ENCODE measurements at places on chromosomes 2 and 18.

DNA sequence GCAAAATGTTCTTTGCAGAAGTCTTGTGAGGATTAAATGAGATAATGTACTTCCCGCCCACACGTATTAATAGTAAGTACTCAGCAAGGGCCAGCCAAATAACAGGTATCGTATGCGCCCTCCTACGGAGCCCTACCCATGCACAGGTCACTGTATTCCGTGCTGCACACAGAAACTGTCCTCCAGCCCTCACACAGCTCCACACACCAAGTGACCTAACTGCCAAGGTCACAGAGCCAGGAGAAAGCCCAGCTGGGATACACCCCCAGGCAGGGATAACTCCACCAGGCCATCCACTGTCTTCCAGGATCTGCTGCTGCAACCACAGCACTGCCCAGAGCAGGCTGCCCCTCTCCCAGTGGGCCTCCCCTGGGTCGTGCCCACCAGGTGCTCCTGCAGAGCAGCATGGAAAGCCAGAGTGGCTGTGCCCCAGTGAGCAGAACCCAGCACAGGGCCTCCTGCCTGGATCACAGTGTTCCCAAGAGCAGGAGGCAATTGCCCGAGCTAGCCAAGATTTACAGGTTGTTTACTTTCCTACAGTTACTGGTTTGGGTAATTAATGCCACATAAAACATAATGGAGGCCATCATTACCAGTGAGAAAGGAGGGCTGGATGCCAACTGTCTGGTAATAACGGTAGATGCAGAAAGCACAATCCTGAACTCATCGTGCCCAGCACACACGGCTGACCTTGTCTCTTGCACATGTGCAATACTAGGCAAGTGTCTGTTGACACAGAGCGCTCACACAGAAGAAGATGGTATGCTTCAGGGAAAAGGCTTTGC, 24.4 kb downstream of the TFCP2L1 start:
- DNase-seq, result no peak

DNA sequence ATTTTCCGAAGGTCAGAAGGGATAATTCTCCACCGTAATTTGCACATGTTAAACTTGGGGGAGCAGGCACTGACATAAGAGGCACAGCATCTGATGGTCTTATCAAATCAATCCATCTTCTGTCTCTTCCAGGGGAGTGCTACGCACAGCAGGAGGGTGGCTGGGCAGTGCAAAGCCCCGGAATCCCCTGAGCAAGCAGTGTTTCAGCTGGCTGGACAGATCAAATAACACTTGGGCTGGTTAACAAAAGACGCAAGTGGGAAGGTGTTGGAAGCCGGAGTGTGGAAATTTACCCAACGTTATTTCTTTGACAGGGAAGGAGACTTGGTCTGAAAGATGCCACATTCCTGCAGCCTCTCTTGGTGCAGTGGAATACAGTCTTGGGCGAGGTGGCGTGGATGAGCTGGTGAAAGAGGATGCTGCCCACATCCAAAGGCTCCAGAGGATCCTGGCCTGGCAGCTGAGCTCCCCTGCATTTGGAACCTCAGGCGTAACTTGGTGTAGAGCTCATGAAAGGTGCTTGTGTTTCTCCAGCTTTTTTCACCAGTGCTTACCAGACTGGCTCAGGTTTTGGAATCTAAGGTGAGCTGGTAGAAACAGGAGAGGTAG, 103.0 kb downstream of the MAPK4 start:
- DNase-seq, result peak; percentile 26

- no peak for DNase-seq
These were observed 270.8 kb upstream of the DCC start for GRCh38 chr18:52069201-52069600.

- no peak for DNase-seq
These were observed 21.5 kb downstream of the MEIS1 start for GRCh38 chr2:66456183-66457041.

GRCh38 chr2:199784512-199784911, 66.5 kb downstream of the FTCDNL1 start:
- DNase-seq, result no peak

- no peak for DNase-seq
These were observed 8.3 kb downstream of the GYPC start for GRCh38 chr2:126664234-126664633.

- DNase-seq, result no peak
These were observed 3.6 kb downstream of the ECEL1 start for GRCh38 chr2:232483923-232484627.

DNA sequence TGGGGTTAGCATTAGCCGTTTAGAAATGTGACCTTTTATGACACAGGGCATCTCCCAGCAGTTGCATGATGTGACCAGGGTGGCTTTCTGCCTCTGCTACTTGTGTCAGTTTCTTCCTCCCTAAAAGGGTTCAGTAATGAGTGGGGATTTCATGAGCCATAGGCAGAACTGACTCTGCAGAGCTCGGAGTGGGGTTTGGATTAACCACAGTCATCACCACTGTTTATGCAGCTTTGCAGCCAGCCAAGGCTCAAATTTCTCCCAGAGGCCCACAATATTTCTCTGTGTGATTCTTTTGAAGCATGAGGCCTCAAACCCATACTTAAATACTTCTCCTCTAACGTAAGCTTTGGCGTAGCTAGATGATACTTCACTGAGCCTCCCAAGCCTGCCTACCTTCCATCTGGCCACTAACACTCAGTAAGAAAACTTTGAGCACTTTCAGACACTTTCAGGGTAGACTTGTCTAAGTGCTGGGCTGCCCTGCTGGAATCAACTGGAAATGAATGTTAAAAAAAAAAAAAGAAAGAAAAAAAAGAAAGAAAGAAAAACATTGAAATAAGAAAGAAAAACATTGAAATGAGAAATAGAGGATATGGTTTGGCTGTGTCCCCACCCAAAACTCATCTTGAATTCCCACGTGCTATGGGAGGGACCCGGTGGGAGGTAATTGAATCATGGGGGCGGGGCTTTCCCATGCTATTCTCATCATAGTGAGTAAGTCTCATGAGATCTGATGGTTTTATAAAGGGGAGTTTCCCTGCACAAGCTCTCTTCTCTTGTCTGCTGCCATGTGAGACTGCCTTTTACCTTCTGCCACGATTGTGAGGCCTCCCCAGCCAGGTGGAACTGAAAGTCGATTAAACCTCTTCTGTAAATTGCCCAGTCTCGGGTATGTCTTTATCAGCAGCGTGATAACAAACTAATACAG, 11.5 kb upstream of the LAPTM4A start:
- DNase-seq, result peak; percentile 95

DNA sequence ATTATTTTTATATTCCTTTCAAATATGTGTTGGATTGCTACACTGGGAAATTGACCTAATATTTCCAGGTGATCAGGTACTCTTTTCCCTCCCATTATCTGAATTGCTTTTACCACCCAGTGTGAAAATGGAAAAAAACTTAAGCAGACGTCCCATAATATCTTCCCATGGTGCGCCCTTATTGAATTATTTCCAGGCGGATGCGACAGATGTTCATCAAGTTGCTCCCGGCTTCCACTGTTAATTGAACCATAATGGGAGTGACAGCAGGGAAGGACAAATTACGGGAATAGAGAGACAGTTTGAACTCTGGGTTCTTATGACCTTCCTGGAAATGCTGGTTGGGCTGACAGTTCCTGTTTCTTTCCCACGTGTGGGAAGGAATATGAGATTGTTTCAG, 93.3 kb downstream of the THSD7B start:
- DNase-seq, result no peak

DNA sequence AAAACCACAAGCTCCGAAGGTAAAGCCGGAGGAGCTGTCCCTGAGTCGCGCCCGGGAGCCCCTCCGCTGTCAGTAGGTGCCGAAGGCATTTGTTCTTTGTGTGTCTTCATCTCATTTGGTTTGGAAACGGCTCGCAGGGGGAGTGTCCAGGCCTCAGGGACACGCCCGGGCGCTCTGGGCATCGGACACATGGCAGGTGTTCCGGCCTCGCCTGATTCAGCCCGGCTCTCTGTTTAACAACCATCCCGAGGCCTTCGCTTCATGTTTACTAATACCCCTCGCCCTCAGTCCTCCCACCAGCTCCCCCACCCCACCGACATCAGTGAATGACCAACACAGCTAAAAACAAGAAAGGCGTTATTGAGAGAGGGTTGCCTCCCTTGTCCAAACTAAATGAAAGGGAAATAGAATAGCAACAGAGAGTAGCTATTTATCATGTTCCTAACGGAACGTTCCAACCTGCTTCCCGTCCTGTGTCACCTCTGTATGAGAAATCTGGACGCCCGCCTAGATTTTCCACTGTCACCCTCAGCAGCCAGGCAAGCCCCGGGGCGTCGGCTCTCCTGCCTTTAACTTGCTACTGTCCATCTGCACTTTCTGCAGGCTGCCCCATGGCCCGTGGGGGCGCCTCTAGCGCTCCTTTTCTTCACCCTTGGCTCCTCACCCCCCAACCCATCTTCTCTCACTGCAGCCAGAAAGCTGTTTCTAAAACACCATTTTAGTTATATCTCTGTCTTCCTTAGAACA, 73.9 kb downstream of the MYCN start:
- DNase-seq, result peak; percentile 37

DNA sequence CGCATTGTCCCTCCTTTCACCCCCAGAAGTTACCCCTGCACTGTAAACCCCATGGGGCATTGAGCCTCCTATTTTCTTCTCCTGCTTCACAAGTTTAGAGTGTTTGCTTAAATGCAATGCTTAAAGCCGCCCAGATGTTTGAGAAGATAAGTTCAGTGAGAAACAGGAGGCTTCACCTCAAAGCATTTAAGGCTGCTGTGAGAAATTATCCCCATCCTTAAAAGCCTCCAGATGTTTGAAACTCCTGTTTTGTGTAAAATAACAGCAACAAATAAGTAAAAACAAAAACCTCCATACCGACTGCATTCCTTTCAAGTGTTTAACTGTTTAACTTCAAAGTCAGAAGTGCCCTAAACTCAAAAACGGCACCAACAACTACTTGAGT, 81.8 kb downstream of the RTP5 start:
- DNase-seq, result peak; percentile 64

GRCh38 chr2:16638946-16639345, 26.7 kb downstream of the CYRIA start:
- peak; percentile 56 for DNase-seq

DNA sequence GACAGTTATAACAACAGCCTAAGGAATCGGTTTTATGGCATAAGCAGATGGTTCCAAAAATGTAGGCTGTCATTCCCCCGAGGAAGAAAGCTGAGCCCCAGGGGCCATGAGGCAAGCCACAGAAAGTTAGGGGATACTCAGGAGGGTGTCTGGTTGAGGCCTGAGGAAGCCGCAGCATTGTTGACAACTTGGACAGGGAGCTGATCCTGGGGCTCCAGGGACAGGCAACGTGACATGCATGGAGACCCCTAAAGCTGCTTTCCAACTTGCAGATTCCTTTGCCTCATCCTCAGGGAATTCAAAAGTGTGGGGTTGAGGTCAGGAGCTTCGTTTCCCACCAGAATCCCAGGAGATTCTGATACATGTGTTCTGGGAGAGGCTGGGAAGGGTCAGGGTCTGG, 20.9 kb downstream of the CELF4 start:
- no peak for DNase-seq

DNA sequence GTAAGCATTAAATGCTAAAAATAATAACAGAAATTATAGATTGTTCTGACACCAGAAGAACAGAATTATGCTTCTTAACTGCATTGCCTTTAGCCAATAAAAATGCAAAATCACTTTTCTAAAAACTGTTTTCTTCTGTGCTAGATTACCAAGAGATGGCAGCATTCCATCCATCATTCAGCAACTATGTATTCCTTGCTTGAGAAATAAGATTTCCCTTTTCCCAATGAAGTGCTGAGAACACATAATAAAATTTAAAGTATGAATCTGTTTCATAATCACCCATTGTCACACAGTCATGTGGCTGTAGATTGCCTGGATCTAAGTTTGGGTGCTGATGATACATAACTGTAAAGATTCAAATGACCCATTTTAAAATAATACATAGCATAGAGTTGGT, 504.2 kb downstream of the TDRD15 start:
- peak; percentile 14 for DNase-seq

- DNase-seq, result no peak
These were observed 50.1 kb downstream of the CDH19 start for GRCh38 chr18:66553824-66554223.

GRCh38 chr2:112996635-112997034, 8.6 kb upstream of the IL36A start:
- DNase-seq, result no peak

DNA sequence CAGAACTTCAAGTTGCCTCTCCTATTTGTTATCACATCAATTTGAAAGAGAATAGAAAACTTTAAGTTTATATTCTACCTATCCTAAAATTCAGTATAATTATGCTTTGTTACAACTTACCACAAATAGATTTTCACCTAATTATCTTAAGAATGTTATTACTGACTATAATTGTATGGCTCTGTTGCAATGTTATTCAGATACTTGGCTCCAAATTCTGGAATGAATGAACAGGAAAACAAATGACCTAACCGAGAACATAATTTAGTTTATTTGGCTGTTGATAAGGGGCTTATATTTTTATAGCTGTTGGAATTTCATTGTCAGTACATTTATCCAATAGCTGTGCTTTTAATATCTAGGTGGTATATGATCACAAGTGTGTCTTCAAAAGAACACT, 173.2 kb upstream of the GULP1 start:
- DNase-seq, result no peak

- peak; percentile 22 for DNase-seq
These were observed 31.4 kb upstream of the ZNG1B start for GRCh38 chr2:113406114-113406513.

DNA sequence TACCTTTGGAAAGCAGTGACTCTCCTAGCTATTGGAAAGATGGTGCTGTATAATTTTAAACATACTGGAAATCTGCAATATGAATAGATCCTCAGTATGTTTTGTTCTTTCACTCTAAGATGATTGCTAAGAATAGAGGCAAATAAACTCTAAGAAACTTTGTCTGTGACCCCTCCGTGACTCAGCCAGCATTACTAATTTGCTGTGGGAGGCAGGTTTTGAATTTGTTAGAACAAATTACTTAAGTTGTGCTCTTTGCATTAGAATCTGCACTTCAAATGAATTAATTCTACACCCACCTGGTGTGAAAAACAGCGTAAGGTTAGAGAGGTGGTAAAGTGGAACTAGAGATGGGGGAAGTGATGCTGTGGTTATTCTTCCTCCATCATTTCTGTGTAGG, 142.2 kb downstream of the RAPGEF4 start:
- no peak for DNase-seq

Data from tongue (tissue), 3 donors.